ENCODE measurements at places on chromosomes 1 and 21.

- DNase-seq = no peak
Observed at GRCh38 chr21:39669976-39670661, 57.4 kb downstream of the B3GALT5 start.

- no peak for DNase-seq
Observed at GRCh38 chr1:232932486-232933425, 17.7 kb upstream of the NTPCR start.

- DNase-seq = no peak
Observed at GRCh38 chr1:155938220-155938627, 3.2 kb upstream of the RXFP4 start.

DNA sequence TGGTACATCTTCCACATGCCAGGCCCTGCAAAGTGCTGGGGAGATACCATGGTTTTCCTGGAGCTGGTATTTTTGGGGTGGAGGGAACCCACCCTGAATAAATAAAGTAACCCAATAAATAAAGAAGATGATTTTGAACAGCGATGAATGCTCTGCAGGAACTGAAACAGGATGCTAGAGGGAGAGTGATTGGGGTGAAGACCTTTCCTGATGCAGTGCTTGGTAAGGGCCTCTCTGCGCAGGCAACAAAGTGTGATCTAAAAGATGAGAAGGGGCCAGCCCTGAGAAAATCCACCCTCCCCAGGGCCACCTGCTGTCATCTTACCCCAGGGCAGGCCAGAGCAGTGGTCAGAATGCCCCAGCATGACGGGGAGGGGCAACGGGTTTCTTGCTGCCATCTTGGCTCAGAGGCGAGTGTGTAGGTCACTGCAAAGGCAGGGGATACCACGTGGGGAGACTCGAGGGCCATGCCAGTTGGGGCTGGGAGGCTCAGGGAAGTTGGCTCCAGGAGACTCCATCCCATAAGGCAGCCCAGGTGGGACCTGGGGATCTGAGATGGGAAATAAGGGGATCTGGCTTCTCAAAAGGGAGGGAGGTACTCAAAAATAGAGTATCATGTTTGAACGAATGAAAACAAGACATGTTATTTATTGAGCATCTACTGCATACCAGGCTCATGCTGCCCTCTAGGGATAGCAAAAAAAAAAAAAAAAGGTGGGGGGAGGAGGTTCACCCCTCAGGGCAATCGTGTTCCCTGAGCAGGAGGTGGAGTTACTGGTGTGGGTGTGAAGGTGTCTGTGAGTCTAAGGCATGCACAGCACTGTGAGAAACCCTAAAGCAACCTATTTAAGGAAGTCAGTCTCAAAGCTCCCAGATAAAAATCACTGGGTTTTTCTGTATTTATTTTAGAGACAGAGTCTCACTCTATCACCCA lies 2.8 kb downstream of the SRARP start:
- DNase-seq = no peak

DNA sequence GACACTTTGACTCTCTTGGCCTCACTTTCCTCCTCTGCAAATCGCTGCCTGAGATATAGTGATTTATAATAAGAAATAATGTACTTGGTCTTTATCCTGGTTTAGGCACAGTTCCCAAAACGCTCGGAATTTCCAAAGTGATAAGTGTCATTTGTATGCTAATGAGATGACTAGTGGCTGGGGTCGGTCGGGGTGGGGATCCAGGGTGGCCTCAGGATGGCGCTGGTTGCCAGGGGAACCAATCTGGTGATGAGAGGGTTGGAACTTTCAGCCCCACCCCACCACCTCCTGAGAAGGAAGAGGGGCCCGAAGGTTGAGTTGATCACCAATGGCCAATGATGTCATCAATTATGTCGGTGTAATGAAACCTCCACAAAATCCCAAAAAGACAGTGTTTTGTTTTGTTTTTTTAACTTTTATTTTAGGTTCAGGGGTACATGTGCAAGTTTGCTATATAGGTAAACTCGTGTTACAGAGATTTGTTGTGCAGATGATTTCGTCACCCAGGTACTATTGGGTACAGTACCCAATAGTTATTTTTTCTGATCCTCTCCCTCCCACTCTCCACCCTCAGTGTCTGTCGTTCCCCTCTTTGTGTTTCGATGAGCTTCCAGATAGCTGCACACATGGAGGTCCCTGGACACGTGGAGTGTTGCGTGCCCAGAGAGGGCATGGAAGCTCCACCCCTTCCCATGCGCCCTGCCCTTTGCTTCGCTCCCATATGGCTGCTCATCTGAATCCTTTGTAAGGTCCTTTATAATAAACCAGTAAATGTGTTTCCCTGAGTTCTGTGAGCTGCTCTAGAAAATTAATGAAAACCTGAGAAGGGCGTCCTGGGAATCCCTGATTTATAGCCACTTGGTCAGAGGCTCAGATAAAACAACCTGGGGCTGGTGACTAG lies 97.2 kb downstream of the KCNN3 start:
- DNase-seq = no peak

- no peak for DNase-seq
Observed at GRCh38 chr1:221347706-221348105, 394.2 kb downstream of the DUSP10 start.

DNA sequence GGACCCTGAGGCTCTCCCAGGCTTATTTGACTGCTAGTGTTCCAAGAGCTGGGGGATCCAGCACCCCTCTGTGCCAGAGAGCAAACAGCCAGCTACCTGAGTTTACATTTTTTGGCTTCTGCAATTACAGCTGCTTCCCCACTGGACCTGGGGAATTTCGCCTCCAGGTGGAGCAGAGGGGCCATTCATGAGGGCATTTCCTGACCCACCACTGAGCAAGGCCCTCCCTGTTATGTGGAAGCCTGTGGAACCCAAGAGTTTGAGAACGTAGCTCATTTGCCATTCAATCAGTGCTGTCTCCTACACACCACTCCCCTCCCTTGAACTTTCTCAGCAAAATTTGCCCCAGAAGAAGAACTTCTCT lies 42.7 kb upstream of the TMEM51 start:
- DNase-seq = no peak

DNA sequence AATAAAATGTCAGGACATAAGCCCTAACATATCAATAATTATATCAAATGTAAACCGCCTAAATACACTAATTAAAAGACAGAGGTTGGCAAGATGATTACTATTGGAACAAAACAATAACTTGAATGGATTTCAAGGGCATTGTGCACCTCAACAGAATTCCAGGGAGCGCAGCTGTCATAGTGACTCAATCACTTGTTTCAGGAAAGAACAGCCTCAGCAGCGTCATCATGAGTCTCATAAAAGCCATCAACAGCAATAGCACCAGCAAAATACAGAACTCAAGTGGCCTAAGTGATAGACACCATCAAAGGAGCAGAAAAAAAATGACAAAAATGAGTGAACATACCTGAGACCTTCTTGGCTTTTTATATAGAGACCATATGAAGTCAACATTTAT lies 632.7 kb upstream of the NR5A2 start:
- no peak for DNase-seq

DNA sequence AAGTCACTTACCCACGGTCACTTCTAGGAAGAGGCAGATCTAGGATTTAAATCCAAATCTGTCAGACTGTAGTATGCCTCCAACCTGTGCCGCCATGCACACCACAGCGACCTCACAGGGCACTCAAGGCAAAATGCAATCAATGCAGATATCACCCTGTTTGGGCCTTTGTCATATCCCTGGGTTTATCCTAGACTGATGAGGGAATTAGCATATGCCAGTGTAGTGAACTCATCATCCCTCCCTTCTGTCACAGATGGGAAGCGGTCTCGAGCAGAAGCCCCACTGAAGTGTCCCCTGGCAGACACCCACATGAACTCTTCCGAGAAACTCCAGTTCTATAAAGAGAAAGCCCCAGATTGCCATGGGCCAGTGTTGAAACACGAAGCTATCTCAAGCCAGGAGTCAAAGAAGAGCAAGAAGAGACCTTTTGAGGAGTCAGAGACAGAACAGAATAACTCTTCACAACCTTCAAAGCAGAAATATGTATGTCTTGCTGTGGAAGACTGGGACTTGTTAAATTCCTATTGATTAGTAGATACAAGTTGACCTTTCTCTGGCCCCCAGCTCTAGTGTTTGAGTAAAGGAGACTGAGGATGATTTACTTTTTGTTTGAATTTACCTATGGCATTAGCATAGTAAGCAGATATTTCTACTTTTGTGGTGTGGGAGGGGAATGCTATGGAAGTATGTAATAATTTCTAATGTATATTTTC lies 21.4 kb downstream of the LRRC42 start:
- DNase-seq = no peak

- DNase-seq = no peak
Observed at GRCh38 chr1:220770245-220770913, 16.3 kb upstream of the MTARC1 start.

GRCh38 chr21:16578912-16579311 lies 849.1 kb downstream of the USP25 start:
- no peak for DNase-seq

- DNase-seq = no peak
Observed at GRCh38 chr1:206679738-206680211, 4.9 kb upstream of the MAPKAPK2 start.

DNA sequence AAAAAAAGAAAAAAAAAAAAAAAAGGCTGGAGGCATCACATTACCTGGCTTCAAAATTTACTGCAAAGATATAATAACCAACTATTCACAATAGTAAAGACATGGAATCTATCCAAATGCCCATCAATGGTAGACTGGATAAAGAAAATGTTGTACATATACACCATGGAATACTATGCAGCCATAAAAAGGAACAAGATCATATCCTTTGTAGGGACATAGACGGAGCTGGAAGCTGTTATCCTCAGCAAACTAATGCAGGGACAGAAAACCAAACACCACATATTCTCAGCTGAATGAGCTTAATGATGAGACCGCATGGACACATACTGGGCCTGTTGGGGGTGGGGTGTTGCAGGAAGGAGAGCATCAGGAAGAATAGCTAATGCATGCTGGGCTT lies 330.5 kb downstream of the SRGAP2C start:
- DNase-seq = no peak

DNA sequence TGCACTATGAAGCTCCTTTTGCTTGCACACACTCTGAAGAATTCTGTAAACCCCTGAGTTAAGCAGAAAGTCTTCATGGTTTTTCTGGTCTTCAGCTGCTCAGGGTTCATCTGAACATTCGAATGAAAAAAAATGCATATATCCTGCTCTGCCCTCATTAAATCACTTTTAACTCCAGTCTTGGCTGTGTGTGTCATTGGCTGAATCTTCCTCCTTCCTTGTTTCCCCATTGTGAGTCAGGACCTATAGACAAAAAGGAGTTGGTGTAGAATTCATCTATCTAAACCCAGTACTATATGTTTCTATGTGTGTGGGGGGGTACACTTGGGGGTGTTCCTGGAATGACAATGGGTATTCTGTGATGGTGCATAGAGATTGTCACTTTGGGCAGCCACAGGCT lies 6.6 kb upstream of the SPRR1B start:
- no peak for DNase-seq

DNA sequence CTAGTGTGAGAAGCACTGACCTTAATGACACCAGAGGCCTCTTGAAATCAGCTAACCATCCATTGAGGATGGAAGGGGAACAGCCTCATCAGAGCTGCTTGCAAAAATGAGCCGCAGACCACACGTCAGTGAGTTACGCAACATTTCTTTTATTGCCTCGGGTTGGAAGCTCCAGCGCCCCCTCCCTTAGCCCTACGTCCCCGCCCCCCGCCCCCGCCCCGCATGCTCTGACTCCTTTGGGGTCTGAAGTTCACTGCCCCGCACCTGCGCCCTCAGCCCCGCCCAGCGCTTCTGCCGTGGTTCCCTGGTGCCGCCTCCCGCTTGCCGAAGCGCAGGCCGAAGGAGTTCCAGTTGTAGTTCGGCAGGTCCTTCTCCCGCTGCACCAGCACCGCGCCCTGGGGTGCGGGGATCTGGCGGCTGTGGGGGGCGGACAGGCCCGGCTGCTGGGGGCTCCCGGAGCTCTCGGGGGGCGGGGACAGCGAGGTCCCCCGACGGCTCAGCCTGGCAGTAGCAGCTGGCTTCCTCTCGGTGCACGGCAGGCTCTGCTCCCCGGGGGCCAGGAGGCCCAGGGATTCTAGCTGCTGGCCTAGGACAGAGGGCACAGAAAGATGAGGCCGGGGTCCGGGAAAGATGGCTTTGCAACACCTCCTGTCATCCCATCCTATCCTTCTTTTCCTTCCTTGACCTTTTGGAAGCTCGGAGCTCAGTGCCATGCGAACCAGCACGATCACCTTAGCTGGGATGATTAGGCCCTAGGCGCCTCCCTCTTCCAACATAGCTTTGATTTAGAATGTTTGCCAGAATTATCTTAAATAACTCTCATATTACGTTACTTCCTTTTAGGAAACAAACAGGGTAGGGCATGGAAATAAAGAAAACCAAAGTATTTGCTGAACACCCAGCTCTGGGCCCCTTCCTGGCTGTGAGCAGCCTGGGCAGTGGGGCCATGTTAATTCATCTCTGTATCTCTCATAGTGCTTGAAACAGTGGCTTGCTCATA lies 5.8 kb downstream of the KISS1 start:
- peak; percentile 34 for DNase-seq

GRCh38 chr1:195979646-195980045 lies 628.6 kb downstream of the KCNT2 start:
- DNase-seq = no peak

DNA sequence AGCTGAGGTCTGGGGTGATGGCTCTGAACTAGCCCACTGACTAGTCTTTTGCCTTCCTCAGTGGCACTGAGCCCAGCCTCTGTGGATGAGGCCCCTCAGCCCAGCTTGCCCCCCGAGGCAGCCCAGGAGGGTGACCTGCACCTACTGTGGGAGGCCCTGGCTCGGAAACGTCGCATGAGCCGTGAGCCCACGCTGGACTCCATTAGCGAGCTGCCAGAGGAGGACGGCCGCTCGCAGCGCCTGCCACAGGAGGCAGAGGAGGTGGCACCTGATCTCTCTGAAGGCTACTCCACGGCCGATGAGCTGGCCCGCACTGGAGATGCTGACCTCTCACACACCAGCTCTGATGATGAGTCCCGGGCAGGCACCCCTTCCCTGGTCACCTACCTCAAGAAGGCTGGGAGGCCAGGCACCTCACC lies 87.8 kb downstream of the TRIM11 start:
- peak; percentile 3 for DNase-seq

DNA sequence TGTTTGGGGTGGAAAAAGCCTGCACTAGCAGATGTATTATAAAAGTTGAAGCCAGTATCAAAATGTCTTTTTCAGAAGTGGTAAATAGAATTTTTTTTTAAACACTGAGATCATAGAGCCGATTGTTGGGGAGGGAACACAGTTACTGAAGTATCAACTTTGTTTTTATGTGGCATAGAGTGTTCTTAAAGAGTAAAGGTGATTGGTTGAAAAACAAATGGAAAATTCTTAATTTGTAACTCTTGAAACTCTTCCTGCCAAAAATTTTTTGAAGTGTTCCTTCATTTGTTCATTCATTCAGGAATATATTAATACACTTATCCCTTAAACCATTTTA lies 83.3 kb downstream of the DISP1 start:
- DNase-seq = no peak
